ENCODE measurements at places on chromosomes 4 and X. TPM values are rescaled to one million over a fixed set of nuclear protein-coding genes. Genes with fewer than 3 reads are reported as not detected.

The MYOZ2 gene
- total RNA-seq = not detected

The CLDN2 gene
- 7.9 TPM for total RNA-seq

The NOX1 gene
- not detected for total RNA-seq

The USP53 gene
- total RNA-seq = 5.3 TPM

The PNMA5 gene
- total RNA-seq = not detected

The HSD17B13 gene
- 0.07 TPM for total RNA-seq

The DRP2 gene
- total RNA-seq = 0.27 TPM

All from A549 treated with ZK216348 at 1 μM for 4 hours (cell line).